ENCODE measurements at places on chromosomes 6 and 20.

GRCh38 chr6:144296973-144297372 lies 11.8 kb downstream of the UTRN start:
- no peak for DNase-seq

GRCh38 chr6:2134554-2134953 lies 110.9 kb downstream of the GMDS start:
- no peak for DNase-seq

- DNase-seq: no peak
Measured at GRCh38 chr20:59040667-59041066, 1.9 kb downstream of the PRELID3B start.

DNA sequence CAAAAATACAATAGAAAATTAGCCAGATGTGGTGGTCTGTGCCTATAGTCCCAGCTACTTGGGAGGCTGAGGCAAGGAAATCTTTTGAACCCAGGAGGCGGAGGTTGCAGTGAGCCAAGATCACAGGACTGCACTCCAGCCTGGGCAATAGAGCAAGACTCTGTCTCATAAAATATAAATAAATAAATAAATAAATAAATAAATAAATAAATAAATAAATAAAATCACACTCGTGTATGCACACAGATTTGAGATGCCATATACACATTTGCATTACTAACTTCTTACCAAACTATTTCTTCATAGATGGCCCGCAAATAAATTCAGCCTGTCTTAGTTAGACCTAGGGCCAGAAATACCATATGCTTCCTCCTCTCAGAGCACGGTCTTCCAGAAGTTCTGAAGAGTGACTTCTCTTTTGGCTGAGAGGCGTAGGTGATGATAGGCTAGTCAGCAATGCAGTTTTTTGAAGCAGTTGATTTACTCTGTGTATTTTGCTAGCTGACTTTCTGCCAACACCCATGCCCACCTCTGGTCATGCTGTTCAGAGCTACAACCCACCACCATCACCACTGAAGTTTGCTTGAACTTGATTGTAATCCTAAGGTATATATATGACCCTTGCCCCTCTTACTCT lies 150.1 kb downstream of the SASH1 start:
- no peak for DNase-seq

DNA sequence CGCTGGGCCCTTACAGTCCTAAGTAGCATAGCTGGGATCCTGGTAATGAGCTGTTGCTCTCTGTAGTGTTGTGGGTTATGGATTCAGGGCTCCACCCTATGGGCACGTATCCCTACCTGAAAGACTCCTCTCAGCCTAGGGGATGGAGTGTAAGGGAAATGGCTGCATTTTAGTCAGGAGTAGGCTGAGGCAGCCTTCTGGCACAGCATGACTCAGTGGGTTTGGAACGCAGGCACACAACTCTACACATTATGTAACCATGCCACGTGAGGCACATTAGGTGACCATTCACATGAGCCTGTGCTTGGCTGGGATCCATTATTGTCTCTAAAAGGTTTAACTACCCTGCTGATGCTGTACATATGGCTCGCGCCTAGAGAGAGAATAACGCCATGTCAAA lies 27.8 kb downstream of the HDDC2 start:
- DNase-seq: no peak

DNA sequence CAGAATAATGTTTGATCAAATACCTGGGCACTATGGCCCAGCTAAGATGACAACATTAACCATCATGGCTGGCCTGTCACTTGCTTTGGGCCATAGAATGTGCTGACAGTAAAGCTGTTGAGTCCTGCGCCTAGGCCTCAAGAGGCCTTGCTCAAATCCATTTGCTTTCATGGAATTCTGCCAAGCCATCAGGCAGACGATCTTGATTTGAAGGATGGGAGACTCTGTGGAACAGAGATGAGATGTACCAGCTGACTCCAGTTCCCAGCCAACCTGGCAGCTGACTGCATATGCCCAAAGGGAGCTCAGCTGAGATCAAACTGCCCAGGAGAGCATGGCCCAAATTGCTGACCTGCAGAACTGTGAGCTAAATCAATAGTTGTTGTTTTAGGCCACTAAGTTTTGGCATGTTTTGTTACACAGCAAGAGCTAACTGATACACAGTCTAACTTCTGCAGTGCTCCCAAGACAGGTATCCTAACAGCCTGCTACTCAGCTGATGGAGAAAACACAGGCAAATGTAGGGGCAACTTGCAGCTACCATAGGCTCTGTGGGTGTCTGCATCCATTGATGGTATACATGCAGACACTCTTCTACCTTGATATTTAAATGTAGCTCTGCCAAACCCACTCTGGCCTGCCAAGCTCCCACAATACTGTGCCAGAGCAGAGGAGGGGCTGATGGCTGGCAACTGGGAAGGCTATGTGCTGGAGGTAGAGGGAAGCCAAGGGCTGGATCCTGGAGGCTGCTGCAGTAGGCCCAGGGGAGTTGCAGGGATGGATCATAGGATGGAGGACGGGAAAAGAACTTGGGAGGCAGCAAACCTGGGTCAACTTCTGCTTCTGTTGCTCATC lies 55.2 kb upstream of the RNF24 start:
- DNase-seq: no peak

Measured in GM20000 (cell line).